ENCODE measurements at places on chromosomes 16 and 17.

DNA sequence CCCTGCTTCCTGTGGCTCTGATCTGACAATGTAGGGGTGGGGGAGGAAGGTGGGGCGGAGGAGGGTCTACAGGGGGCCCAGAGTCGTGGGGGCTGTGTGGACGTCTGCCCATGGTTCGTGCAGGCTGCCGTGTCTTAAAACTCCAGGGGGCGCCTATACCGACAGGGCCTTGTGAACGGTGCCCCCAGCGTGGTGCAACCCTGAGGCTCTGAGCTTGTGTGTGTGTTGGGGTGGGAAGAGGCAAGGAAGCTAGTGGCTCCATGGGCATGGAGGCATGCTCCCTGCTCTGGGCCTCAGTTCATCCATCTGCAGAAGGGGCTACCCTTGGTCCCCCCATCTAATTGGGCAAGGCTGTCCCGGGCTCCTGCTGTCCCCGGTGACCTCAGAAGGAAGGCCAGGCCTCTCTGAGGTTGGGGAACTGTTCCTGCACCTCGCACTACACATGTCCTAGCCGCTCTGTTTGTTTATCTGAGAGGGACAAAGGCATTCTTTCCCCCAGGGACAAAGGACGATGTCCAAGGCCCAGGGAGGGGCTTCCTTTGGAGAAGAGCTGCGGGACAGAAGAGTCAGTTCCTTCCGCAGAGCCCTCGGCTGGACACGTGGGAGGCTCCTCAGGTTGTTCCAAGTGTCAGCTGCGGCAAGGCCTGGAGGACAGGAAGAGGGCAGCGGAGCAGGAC lies 13.5 kb downstream of the CA4 start:
- DNase-seq = no peak

- DNase-seq = no peak
These were observed 17.8 kb downstream of the IRX3 start for GRCh38 chr16:54268766-54269165.

DNA sequence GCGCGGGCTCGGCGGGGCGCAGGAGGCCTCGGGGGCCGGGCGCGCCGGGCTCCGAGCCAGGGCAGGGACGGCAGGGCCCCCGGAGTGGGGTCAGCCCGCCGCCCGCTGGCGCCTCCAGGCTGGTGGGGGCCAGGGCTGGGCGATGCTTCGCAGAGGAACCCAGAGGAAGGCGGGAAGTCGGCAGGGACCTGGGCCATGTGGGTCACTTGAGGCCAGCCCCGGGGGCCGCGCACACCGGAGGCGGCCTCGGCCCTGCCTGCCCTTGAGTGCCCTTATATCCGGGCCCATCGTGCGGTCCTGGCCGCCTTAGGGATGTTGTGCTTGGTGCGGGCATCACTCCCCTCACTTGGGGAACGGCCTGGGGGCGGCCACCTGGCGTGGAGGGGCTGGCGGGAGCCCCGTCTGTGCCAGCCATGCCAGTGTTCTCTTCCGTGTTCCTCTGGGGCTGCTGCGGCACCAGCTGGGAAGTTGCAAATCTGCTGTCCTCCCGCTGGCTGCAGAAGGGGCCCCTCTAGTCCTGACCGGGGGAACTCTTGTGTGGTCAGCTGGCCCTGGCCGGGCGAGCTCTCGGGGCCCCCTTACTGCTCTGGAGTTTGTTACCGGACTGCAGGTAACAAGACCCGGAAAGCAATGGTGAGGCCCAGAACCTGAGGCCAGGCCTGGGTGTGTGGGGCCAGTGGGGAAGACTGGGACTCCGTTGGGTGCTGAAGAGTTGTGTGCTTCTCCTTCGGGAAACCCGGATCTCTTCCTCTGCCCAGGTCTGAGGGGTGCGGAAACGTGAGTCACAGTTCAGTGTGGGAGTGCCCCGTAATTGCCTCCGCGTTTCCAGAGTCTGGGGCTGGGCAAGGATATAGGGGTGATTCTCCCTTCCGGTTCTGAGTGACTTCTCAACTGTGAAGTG lies 849 bp downstream of the CAPN15 start:
- DNase-seq = peak; percentile 36

DNA sequence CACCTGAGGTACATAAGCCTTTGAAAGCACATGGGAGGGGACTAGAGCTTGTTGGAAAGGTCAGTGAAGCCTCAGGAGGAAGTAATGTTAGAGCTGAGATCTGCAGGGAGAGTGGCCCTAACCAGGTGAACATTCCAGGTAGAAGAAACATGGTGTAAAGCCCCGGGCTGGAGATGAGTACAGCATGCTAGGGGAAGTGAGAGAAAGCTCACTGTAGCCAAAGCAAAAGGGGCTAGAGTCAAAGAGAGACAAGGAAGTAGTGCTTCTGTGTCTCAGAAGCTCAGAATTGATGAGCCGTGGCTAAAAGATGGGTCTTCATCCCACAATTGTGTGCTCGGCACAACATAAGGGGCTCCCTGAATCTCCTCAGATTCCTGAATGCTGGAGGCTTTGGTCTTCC lies 481.8 kb downstream of the XYLT1 start:
- DNase-seq = no peak

DNA sequence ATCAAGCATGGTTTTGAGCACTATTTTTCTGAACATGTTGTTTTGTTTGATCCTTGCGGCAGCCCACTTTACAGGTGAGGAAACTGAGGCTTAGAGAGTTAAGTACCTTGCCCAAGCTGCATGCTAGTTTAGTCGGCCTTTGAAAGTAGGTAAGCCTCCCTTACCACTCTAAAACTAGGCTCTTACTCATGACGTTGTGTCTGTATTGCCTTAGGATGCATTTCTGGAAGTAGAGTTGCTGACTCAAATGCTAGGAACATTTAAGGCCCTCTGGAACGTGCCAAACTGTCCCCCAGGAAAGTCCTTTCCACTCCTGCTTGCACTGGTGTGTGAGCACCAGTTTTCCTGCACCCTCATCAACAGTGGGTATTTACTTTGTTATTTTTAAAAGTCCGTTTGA lies 76.6 kb downstream of the ZFHX3 start:
- DNase-seq = no peak

DNA sequence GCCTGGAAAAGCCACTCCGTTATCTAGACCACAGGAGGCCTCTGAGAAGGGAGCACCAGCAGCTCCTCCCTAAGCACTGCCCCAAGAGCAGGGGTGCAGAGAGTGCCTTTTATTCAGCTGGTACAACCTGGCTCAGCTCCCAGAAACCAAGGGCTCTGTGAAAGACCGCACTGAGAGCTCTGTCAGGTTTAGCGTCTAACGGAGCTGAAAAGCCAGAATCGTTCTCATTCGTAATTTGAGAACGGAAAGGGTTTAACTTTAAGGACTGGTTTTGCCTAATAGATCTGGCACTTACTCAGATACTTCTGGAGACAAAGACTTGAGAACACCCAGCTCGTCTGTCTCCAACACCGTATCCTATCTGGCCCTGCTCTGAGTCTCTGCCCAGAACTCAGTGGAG lies 13.5 kb downstream of the MPG start:
- DNase-seq = no peak

GRCh38 chr17:76071531-76072147 lies 678 bp downstream of the SRP68 start:
- peak; percentile 11 for DNase-seq

- DNase-seq = peak; percentile 35
These were observed 44.7 kb downstream of the CYTH1 start for GRCh38 chr17:78737332-78737731.

GRCh38 chr17:13228225-13228624 lies 210.4 kb upstream of the ELAC2 start:
- DNase-seq = no peak

GRCh38 chr17:79991140-79991923 lies 44.3 kb downstream of the TBC1D16 start:
- peak; percentile 82 for DNase-seq

DNA sequence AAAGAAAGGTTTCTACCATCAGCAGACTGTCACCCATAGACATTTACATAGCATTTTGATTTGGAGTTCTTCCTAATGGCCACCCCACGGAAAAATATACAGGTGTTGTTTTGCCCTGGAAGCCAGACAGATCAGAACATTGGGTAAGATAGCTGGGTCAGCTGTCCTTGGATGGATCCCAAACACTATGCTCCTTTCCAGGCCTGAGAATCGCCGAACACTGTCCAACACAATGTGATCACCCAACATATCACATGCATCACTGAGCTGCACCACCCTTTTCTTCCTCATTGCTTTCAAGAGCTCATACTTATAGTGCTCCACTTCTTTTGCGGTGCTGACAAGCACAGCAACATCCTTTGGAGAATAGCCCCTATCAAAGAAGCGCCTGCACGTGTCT lies 21.1 kb downstream of the SLFN11 start:
- DNase-seq = no peak

GRCh38 chr16:8915722-8916301 lies 33.7 kb downstream of the LITAFD start:
- DNase-seq = no peak

DNA sequence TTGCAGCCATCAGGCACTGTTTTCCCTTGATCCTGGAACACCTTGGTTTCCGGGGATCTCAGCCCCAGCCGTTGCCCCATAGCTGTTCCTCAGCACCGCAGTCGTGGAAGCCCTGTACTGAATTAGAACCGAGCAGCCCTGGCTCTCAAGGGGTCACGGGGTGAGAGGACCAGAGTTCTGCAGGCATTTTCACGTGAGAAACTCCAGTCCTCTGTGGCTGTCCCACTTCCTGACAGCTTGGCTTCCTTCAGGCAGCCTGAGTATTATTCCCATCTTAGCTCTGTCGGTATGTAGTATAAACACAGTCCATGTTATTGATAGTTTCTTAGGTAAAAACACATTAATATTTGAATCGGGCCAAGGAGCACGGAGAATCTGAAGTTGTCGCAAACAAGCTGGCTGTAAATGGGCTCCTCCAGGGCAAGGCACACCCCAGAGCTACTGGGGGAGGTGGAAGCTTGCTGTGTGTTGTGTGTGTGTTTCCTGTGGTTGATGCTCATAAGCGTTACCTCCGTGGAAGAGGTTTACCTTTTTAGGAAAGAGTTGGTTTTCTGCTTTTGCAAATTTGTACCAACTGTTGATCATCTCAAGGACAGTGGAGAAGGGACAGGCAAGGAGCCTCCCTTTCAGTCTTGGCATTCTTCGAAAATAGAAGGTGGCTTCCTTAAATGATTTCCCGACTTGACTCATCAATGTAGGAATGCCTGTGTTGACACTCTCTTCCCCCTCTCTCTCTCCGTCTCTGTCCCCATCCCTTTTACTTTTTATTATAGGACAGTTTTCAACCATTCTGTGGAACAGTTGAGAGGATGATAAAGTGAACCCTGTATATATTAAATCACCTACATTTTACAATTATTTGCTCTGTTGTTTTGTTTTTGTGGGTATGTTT lies 208.9 kb upstream of the CHMP6 start:
- DNase-seq = peak; percentile 73

DNA sequence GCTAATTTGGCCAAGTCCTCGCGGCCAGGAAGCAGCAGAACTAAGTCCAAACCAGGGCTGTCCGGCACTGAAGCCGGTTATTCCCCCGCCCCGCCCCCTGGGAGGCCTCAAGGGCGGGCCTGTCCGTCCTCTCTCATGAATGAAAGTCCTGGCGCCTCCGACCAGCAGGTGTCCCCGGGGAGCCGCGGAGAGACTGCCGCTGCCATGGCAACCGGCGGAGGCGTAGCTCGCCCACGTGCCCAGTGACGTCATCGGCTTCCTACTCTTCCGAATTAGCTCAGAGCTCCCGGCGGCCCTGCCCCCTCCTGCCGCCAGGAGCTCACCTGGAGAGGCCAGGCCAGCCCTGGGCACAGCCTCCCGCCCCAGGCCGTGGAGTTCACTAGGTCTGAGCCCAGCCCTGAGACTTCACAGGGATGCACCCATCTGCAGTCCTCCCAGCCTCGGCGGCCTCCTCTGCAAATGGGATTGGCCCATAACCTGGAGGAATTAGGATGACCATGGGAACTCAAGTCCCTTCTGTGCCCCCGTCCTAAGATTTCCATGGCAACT lies 1.3 kb downstream of the SPATA2L start:
- peak; percentile 95 for DNase-seq

DNA sequence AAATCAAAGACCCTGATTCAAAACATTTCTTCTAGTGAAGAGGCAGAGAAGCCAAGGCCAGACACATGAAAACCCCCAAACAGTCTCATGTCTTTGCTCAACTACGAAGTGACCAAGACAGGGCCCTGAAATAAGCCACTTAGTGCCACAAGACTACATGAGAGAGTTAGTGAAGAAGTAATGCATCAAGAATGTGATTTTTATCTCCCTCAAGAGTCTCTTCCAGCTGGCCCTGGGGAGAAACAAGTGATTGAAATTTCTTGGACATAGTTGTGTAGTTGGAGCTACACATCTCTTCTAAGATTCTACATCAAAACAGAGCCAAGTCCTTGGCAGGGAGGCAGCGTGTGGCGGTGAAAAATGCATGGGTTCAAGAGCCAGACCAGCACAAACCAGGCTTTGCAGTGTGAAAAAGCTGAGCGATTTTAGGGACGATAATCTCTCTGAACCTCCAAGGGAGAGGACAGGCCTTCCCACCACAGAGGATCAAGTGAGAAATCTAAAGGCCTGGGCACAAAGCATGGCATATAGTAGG lies 30.6 kb downstream of the LYRM1 start:
- no peak for DNase-seq

- DNase-seq = peak; percentile 22
These were observed 467.1 kb downstream of the SOX9 start for GRCh38 chr17:72587773-72588511.

GRCh38 chr17:31405890-31406371 lies 14.5 kb downstream of the RAB11FIP4 start:
- DNase-seq = no peak

- no peak for DNase-seq
These were observed 47.8 kb downstream of the TNFRSF13B start for GRCh38 chr17:16923904-16924695.

- DNase-seq = no peak
These were observed 1.2 kb upstream of the ZMYND15 start for GRCh38 chr17:4738136-4739121.

DNA sequence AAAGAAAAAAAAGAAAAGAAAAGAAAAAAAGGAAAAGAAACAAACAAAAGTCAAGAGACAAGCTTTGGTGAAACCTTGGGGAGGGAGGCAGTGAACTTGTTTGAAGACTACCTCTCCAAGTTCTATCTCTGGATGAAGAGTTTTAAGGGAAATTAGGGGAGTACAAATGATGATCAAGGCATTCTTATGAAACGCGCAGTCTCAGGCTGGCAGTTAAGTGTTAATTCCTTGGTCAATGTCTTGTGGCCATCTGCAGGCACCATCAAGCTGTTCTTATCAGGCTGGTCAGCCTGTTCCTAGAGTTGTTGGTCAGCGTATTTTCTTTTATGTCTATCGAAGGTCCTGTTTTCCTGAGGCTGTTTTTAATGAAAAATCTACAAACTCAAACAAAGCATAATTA lies 8.2 kb upstream of the DRG2 start:
- DNase-seq = no peak

DNA sequence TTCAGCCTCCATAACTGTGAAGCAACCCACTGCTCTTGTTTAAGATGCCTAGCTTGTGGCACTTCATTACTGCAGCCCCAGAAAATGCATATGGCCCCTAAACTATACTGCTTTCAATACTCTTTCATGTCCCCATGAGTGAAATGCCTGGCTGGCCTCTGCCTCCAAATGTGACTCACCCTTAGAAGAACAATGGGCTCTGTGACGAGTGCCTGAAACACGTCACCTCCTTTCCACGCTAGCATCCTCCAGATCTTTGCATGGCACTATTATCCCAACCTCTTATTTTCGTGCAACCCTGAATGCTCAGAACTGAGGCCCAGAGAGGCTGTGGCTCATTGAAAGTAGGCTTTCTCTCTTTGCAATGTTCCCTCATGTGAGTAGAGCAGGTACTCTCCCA lies 233.1 kb downstream of the CBLN1 start:
- DNase-seq = no peak

Measured in CD4-positive, alpha-beta T cell treated with Interleukin-4 for 4 hours (primary cell).